ENCODE measurements at places on chromosomes 2 and 18. TPM values are rescaled to one million over a fixed set of nuclear protein-coding genes. Genes with fewer than 3 reads are reported as not detected.

GRCh38 chr2:214558341-214558740 is 147.5 kb downstream of the VWC2L start:
- H3K4me3 ChIP-seq = no peak overlapping the region
- no peak overlapping the region for H3K27ac ChIP-seq
- DNase-seq = no peak
- no peaks in the 10 kb centered on the region for H3K4me1 ChIP-seq
- peaks cover 3% of the 10 kb centered on the region for H3K27me3 ChIP-seq

DNA sequence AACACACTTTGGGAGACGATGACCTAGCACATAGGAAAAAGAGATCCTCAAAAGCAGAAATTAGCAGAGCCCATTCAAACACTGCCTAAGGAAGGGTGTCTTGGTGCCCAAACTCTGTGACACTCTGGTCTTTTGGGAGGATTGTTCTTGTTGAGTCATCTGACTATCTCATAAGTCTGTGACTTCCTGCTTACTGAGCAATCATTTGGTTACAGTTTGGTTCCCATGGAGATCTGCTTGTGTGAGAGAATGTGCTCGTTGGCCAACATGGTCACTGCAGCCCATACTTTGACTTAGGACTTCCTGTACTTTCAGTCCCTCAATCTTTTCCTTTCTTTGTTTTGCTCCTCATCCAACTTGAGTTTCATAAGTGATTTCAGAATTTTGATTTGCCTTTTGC is 602.9 kb downstream of the NYAP2 start:
- H3K27me3 ChIP-seq = no peaks in the 10 kb centered on the region
- no peaks in the 10 kb centered on the region for H3K36me3 ChIP-seq
- H3K4me1 ChIP-seq = no peaks in the 10 kb centered on the region
- no peak overlapping the region for H3K4me3 ChIP-seq

The CNTNAP5 gene
- total RNA-seq = not detected

DNA sequence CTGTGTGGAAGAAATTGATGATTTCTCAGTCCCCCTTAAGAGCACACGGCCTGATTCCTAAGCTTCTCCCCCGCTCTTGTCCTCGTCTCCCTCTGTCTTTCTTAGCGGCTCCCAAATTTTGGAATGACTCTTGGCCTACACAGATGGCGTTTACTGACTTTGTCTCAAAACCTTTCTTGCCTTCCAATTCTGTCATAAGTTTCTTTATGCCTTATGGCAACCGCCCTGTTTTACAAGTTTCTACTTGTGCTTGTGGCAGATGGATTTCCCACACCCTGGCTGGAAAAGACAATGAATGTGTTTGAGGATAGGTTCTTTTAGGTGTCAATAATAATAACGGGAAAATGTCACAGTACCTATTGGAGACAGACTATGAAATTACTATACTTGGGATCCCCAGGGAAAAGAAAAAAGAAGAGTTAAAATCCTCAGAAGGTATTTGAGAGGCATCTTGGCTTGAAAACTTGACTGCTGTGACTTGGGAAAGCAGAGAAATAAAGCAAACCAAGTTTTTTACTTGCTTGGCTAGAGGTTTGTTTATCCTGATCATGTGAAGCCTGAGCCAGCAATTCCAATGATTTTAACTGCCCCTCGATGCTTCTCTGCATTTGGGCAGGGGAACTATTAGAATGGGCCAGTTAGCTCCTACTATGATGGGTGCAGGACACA is 276.4 kb downstream of the HRH4 start:
- H3K4me1 ChIP-seq = no peaks in the 10 kb centered on the region
- no peaks in the 10 kb centered on the region for H3K27me3 ChIP-seq
- no peak overlapping the region for H3K27ac ChIP-seq
- no peaks in the 10 kb centered on the region for H3K36me3 ChIP-seq
- no peak for DNase-seq

- no peak overlapping the region for H3K27ac ChIP-seq
- H3K4me3 ChIP-seq = no peak overlapping the region
- H3K4me1 ChIP-seq = peaks cover 7% of the 10 kb centered on the region
Measured at GRCh38 chr2:37809525-37809924, 115.6 kb upstream of the RMDN2 start.

- no peak overlapping the region for H3K27ac ChIP-seq
- H3K4me3 ChIP-seq = no peak overlapping the region
- peaks cover 3% of the 10 kb centered on the region for H3K36me3 ChIP-seq
- peaks cover 19% of the 10 kb centered on the region for H3K4me1 ChIP-seq
- no peak for DNase-seq
Measured at GRCh38 chr2:55096586-55096985, 46.3 kb upstream of the RTN4 start.

The MLPH gene
- total RNA-seq = not detected

The MAP3K19 gene
- total RNA-seq = not detected

The COL4A4 gene
- not detected for total RNA-seq

The KLHL41 gene
- total RNA-seq = 0.20 TPM

The RNF144A gene
- 31.4 TPM for total RNA-seq

DNA sequence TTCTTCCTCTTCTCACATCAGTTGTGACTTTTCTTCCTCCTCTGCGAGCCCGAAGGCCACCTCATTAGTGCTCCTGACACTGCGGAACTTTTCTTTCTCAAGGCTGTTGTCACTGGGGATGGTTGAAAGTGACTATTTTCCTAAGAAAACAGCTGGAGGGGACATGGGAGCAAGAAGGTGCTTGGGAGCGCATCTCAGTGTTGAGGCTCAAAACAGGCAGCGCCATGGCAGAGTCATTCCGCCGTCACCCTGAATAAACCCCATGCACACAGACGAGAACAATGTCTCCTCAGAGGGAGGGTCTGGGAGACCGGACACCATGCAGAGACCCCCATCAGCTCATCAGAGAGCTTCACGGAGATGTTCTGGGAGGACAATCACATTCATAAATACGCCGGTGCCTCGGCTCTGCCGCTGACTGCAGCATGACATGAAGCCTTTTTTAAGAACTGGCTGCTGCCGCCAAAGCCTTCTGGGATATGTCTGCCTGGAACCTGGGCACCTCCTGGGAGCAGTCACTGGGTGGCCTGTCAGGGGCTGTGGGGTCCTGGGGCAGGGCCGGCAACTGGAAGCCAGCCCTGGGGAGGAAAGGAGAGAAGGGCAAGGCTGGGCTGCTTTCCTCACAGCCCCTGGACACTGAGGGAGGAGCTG is 19.2 kb downstream of the ATOH8 start:
- peaks cover 32% of the 10 kb centered on the region for H3K27me3 ChIP-seq
- H3K4me1 ChIP-seq = no peaks in the 10 kb centered on the region
- H3K36me3 ChIP-seq = no peaks in the 10 kb centered on the region
- DNase-seq = no peak
- no peak overlapping the region for H3K4me3 ChIP-seq
- no peak overlapping the region for H3K27ac ChIP-seq

The KCNIP3 gene
- total RNA-seq = not detected

- no peaks in the 10 kb centered on the region for H3K4me1 ChIP-seq
- no peak overlapping the region for H3K27ac ChIP-seq
- H3K4me3 ChIP-seq = no peak overlapping the region
Measured at GRCh38 chr2:102050854-102051391, 59.2 kb downstream of the IL1R2 start.

The CNGA3 gene
- total RNA-seq = not detected

The PSD4 gene
- 194 TPM for total RNA-seq
